CD8-positive, alpha-beta memory T cell (primary cell): ENCODE measurements at places on chromosomes 13 and 19. TPM values are rescaled to one million over a fixed set of nuclear protein-coding genes. Genes with fewer than 3 reads are reported as not detected.

Gene OR1M1
- not detected for polyA plus RNA-seq

Gene ACER1
- 2.4 TPM for polyA plus RNA-seq

Gene ERICH4
- polyA plus RNA-seq, result not detected

Gene TYROBP
- polyA plus RNA-seq, result 96.2 TPM

Gene FGF14
- not detected for polyA plus RNA-seq

Gene POGLUT2
- polyA plus RNA-seq, result 2.5 TPM

Gene KCNN1
- polyA plus RNA-seq, result not detected

Gene CFD
- polyA plus RNA-seq, result 6.9 TPM

Gene LHB
- polyA plus RNA-seq, result not detected

Gene DMKN
- 10.2 TPM for polyA plus RNA-seq

Gene A1BG
- polyA plus RNA-seq, result 70.8 TPM

Gene ATCAY
- not detected for polyA plus RNA-seq

Gene FIZ1
- 4.6 TPM for polyA plus RNA-seq

Gene CD177
- polyA plus RNA-seq, result not detected

Gene ATP8B3
- polyA plus RNA-seq, result 2.4 TPM

Gene KIR3DL1
- 11.9 TPM for polyA plus RNA-seq

Gene ACP7
- polyA plus RNA-seq, result 0.22 TPM

Gene DBP
- 84.1 TPM for polyA plus RNA-seq

Gene KLC3
- polyA plus RNA-seq, result not detected

Gene PDE4A
- polyA plus RNA-seq, result 7.5 TPM

Gene ZNF835
- 1.3 TPM for polyA plus RNA-seq

Gene LILRB1
- polyA plus RNA-seq, result 3.9 TPM

Gene CPT1C
- not detected for polyA plus RNA-seq

Gene RFPL4A
- not detected for polyA plus RNA-seq

Gene KCNK6
- polyA plus RNA-seq, result 3.6 TPM

Gene KLK3
- polyA plus RNA-seq, result not detected

Gene IGFL2
- polyA plus RNA-seq, result not detected

Gene TMEM238
- 1.9 TPM for polyA plus RNA-seq

Gene FREM2
- not detected for polyA plus RNA-seq

Gene SLC7A1
- 7.2 TPM for polyA plus RNA-seq

Gene KDELR1
- polyA plus RNA-seq, result 32.5 TPM

Gene CDK8
- polyA plus RNA-seq, result 4.8 TPM

Gene CEP89
- 13.8 TPM for polyA plus RNA-seq

Gene ZNF626
- polyA plus RNA-seq, result 17.4 TPM

Gene ERFL
- not detected for polyA plus RNA-seq

Gene PIH1D1
- polyA plus RNA-seq, result 81.8 TPM

Gene NMRK2
- not detected for polyA plus RNA-seq

Gene NCR1
- 2.8 TPM for polyA plus RNA-seq

Gene TINCR
- 0.16 TPM for polyA plus RNA-seq

Gene CEACAM3
- not detected for polyA plus RNA-seq

Gene IZUMO4
- 0.58 TPM for polyA plus RNA-seq

Gene DIAPH3
- polyA plus RNA-seq, result 0.08 TPM

Gene GPATCH1
- polyA plus RNA-seq, result 6.7 TPM

Gene SLC8A2
- not detected for polyA plus RNA-seq

Gene KLK5
- polyA plus RNA-seq, result not detected

Gene TMEM255B
- not detected for polyA plus RNA-seq

Gene LCP1
- 1,545 TPM for polyA plus RNA-seq

Gene IFNL3
- not detected for polyA plus RNA-seq

Gene IL11
- not detected for polyA plus RNA-seq

Gene ZSCAN4
- not detected for polyA plus RNA-seq

Gene LAIR2
- polyA plus RNA-seq, result 31.6 TPM

Gene RSPH6A
- polyA plus RNA-seq, result not detected

Gene ITGBL1
- polyA plus RNA-seq, result not detected

Gene TMEM91
- 3.7 TPM for polyA plus RNA-seq

Gene USHBP1
- not detected for polyA plus RNA-seq

Gene ZNF575
- 2.6 TPM for polyA plus RNA-seq

Gene EFNB2
- polyA plus RNA-seq, result 0.05 TPM

Gene GIPC3
- 1.8 TPM for polyA plus RNA-seq
